Retinal pigment epithelial cell (primary cell): ENCODE measurements at places on chromosomes 1 and 21.

GRCh38 chr1:21638531-21639341, 30.4 kb downstream of the RAP1GAP start:
- peak; percentile 80 for DNase-seq

DNA sequence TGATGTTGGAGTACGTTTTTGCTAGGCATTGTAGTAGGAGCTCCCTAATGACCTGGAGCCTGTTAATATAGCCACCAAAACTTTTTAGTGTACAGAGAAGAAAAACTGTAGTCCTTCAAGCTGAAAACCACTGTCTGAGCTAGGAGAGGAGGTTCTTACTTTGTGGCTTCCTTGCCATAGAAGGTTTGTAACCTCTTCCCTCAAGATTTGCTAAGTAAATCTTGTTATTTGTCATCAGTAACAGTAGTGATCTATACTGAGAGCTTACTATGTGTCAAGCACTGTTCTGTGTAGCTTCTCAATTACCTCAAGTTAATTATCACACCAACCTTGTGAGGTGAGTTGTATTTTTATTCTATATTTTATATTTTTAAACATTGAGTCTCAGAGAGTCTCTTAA, 21.2 kb upstream of the LRRC8C start:
- no peak for DNase-seq

GRCh38 chr1:65512383-65512782, 91.9 kb downstream of the LEPR start:
- DNase-seq, result no peak

DNA sequence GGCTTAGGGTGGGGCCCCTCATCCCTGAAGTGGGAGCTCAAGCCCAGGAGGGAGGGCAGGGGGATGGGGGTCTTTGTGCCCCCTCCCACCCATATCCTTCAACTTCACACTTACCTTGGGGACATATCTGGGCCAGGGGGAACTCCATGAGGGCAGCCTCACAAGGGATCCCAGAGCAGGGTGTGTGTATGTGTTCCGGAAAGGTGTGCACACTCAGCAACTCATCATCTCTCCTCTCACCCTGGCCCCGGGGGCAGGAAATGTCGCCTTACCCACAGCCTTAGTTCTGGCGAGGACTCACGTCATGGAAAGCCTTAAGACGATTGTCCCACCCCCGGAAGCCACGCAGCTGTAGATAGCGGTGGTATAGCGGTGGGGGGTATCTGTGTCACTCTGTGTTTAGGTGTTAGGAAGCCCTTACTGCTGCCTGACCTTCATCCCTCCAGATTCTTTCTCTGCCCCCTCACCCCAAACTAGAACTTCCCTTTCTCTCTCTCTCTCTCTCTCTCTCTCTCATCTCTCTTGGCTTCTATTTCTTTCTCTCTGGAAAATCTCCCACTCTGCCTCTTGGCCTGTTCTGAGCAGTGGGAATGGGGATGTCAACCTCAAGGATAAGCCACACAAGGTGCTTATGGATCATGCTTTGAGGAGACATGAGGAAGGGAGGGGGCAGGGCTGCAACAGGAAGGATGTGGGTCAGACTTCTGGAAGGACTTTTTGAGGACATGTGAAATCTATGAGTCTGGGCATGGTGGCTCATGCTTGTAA, at the start of gene SH2D2A:
SH2D2A (minus strand) TSS at position 288 of the 768 bp plus-strand sequence; CDS start at position 148, 140 bp downstream.
- no peak for DNase-seq

- DNase-seq, result no peak
These were observed 8.6 kb downstream of the PAPPA2 start for GRCh38 chr1:176471338-176472121.

DNA sequence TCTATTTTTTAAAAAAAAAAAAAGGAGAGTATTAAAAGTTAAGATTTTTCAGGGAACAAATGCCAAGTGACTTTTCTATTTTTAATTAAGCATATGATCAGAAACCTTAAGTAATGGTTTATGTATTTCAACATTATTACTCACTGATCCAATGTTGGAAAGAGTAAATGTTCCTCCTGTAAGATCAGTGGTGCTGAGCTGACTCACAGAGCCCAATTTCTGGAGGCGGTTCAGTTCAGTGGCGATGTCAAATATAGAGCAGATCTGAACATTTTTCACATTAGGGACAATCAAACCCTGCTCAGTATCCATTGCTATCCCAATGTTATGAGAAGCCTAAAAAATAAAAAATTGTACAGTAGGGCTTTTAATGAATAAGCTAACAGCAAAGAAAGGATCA, 28.2 kb upstream of the LRRC39 start:
- no peak for DNase-seq

GRCh38 chr1:105608713-105609112, 1447.8 kb upstream of the PRMT6 start:
- DNase-seq, result no peak
